ENCODE measurements at places on chromosomes 1 and 21. TPM values are rescaled to one million over a fixed set of nuclear protein-coding genes. Genes with fewer than 3 reads are reported as not detected.

GRCh38 chr1:22585471-22585870 is 22.2 kb downstream of the EPHA8 start:
- DNase-seq, result no peak

The PLA2G2F gene
- total RNA-seq, result not detected

DNA sequence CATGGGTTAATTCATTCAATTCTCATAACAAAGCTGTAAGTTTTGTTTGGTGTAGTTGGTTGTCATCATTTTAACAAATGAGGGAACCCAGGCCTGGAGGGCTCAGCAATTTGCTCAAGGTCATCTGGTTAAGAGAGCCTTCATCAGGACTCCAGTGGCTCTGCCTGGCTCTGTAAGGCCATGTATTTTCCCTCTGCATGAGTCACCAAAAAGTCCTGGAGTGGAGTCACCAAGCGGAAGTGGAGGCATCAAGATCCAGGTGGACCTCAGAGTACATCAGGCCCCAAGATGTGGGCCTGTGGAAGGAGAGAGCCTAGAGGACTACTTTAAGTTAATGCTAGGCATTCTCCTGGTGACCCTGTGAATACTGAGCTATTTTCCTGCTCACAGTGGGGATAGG is 30.0 kb upstream of the RBM15 start:
- no peak for DNase-seq

- DNase-seq, result no peak
Measured at GRCh38 chr1:55337801-55338447, 122.8 kb upstream of the USP24 start.

- no peak for DNase-seq
Measured at GRCh38 chr1:43273708-43274107, 3.9 kb downstream of the TMEM125 start.

GRCh38 chr1:234750922-234751627 is 141.1 kb upstream of the IRF2BP2 start:
- no peak for DNase-seq

The AMPD1 gene
- 0.32 TPM for total RNA-seq

- no peak for DNase-seq
Measured at GRCh38 chr1:59025898-59026426, 242.1 kb upstream of the JUN start.

- no peak for DNase-seq
Measured at GRCh38 chr1:223456747-223457146, 63.5 kb downstream of the CCDC185 start.

DNA sequence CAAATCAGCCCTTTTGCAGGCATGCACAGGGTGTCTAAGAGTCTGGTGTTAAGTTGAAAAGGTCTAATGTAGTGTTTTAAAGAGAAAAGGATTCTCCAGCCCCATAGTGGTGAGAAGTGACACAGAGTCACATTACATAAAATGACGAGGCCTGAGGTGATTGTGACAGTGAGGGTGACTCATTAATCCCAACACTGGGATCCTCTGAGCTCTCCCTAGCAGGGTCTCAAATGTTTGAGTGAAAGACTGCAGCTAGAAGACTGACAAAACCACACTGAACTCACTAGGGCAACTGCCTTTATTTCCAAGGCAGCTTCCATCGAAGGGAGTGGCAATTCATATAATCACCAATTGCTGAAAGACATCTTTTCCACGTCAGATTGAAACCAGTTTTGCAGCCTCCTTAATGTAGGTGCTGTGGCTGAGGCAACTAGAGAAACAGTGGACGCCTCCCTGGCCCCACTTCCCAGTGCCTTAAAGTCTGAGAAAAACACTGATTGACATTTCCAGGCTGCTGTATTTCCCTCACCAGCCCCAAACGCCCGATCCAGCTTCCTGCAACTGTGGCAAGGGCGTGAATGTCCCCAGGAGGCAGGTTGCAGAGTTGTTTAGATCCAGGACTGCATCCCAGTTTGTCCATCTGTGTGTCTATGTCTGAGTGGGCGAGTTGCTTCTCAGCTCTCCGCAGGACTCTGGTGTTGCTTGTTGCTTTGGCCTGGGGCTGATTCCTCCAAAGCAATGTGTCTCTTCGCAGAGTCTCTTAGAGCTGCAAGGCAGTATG is 81.4 kb downstream of the RUNX1 start:
- DNase-seq, result no peak

GRCh38 chr1:1267488-1268283 is 6.0 kb downstream of the UBE2J2 start:
- no peak for DNase-seq

The ZNF691 gene
- total RNA-seq, result 2.9 TPM

DNA sequence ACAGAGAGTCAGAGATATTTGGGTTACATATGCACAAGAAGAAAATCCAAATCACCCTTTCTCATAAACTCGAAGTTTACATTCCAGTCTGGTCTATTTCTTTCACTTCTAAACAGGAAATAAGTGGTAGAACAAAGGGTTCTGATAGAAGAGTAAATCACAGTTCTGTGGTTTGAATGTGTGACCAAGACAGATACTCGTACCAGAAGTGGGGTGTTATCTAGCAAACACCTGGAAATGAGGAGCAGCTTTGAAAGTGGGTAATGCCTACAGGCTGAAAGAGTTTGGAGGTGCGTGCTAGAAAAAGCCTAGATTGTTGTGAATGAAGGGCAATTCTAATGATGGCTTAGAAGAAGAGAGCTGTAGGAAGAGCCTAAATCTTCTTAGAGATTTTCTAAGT is 74.7 kb downstream of the FH start:
- no peak for DNase-seq

- no peak for DNase-seq
Measured at GRCh38 chr1:194829492-194829891, 1643.1 kb upstream of the B3GALT2 start.

The L1TD1 gene
- total RNA-seq, result 0.08 TPM

DNA sequence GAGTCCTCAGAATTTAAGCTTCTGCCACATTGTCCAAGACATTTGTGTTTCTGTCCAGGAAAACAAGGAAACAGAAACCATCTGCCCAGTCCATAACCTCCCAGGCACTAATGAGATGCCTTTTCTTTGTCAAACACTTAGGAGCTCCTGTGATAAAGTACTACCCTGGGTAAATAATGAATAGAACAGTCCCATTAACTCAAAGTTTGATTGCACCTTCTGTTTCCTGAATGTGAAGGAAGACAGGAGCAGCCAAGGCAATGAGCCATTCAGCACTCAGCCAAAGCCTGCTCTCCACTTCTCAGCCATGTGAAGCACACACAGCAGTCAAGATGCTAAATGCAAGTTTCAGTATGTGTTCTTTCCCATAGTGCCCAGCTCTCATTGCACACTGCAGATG is 199.8 kb downstream of the SEC16B start:
- no peak for DNase-seq

DNA sequence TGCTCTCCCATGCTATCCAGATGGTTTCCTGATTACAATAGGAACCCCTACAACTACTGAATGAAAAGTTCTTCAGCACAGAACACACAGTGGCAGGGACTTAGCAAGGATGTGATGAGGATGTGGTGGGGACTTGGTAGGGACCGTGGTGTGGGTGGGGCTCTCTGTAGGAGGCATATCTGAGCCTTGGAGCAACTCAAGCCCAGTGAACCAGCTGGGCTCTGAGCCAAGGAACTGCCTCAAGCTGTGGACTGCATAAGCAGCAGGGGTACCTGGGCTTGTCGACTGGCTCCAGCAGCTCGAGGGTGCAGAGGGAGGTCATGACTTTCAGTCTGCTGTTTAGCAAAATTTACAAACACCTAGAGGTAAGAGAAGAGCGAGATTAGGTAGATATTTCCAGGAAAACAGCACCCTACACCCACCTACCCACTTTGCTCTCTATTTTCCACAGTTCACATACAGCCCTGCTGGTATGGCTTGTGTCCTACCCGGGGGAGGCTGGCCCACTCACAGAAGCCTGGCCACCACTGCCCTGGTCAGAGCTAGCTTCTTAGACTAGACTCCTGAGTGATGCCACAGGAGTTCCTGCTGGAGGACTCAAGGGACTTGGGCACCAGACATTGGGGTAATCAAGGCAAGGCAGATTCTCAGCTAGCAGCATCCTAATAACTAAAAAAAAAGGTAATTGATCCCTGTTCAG is 86.8 kb upstream of the GCLM start:
- no peak for DNase-seq

The TMEM54 gene
- total RNA-seq, result 255 TPM

DNA sequence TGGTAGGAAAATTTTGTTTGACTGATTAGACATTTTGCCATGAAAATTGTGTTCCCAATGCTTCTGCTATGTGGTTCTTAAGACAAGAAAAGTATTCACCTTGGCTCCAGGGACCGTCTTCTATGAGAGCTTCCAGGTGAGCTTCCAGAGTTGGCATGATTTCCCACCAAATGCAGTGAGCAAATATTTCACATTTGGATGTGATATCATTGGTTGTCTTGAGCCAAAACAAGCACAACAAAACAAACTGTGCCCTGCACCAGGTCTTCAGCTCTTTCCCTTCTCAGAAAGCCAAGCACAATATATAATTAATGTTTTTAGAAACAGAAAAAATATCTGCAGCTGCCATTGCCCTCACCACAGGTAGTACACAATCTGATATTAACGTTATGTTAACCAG is 1009.0 kb downstream of the PLA2G4A start:
- DNase-seq, result no peak

DNA sequence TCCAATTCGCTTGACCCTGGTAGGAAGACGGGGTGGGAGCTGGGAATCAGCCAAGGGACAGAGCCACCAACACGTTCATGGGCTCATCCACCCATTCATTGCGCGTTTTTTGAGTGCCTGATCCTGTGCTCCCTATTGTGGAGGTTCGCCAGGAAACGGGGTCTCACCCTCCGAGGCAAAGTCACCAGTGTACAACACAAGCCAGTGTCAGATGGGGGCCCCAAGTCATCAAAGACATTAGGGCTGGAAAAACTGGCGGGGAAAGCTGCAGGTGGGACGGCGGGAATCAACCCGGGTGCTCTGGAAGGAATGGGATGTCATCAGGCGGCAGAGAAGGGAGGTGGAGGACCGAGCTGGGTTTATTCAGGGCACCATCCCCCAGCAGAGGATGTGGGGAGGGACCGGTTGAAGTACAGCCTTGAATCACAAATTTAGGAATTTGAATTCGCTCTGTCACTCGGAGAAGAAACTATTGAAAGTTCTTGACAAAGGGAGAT is 667 bp upstream of the NID1 start:
- no peak for DNase-seq

DNA sequence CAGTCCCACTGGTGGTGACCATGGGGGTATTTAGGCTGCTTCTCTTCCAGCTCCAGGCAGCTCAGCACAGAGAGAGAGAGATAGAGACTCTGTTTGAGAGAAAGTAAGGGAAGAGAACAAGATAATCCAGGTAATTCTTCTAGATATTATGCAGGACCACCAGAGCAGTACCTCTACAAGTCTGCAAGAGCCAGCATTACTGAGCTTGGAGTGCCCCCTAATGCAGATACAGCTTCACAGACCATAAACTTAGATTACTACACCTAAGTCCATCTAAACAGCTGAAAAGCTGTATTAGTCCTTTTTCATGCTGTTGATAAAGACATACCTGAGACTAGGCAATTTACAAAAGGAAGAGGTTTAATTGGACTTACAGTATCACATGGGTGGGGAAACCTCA is 570.3 kb downstream of the LRRIQ3 start:
- no peak for DNase-seq

The ROR1 gene
- 9.9 TPM for total RNA-seq

The ITPKB gene
- 10.7 TPM for total RNA-seq

The DTL gene
- 2.1 TPM for total RNA-seq

GRCh38 chr1:233189526-233189925 is 106.0 kb downstream of the PCNX2 start:
- no peak for DNase-seq

DNA sequence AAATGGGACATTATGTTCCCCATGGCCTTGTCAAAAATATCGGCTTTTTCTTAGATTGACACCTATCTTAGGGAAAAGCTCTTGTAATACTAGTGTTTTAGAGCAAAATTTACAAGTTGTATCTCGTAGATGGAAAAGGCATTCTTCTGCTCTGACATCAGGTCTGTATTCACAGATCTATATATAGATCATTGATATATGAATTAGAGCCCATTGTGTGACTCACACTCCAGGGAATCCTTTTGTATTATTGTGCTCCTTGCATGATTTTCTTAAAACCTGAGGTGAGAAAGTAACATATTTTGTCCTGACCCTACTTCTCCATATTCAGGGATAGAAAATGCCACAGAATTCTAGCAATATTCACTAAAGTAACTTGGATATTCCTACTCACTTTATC is 1160.8 kb upstream of the B3GALT2 start:
- no peak for DNase-seq

DNA sequence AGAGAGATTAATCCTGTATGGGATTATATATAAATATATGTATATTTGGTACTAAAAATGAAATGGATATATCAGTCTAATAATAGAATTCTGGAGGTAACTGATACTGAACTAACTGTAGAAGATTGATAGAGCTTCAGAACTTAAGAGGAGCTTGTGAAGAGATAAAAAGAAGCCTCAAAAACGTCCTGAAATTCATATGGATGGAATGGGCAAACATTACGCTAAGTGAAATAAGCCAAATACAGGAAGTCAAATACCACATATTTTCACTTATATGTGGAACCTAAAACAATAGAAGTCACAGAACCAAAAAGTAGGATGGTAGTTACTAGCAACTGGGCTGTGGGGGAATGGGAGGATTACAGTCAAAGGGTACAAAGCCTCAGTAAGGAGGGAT is 36.0 kb upstream of the ADGRL4 start:
- no peak for DNase-seq

The MYBPH gene
- total RNA-seq, result not detected

GRCh38 chr1:54859700-54860391 is 27.1 kb downstream of the DHCR24 start:
- no peak for DNase-seq

- DNase-seq, result no peak
Measured at GRCh38 chr1:105830571-105831146, 1225.8 kb upstream of the PRMT6 start.

- no peak for DNase-seq
Measured at GRCh38 chr1:50697440-50698421, 262.3 kb downstream of the FAF1 start.

DNA sequence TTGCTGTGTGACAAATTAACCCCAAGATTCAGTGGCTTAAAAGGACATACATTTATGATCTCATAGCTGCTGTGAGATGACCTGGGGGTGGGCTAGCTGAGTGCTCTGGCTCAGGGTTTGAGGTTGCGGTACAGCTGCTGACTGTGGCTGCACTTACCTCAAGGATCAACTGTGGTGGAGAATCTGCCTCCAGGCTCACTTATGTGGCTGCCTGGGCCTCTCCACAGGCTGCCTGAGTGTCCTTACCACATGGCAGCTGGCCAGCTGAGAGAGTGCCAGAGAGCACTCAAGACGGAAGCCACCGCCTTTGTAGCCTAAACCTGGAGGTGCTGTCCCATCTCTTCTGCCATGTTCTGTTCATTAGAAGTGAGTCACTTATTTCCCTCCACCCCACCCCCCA is 5.7 kb downstream of the LRRC71 start:
- no peak for DNase-seq

- DNase-seq, result no peak
Measured at GRCh38 chr1:2041887-2042286, 8.3 kb upstream of the PRKCZ start.

Measured in esophagus squamous epithelium (tissue), 5 donors.